ENCODE measurements at places on chromosomes 12 and 14.

DNA sequence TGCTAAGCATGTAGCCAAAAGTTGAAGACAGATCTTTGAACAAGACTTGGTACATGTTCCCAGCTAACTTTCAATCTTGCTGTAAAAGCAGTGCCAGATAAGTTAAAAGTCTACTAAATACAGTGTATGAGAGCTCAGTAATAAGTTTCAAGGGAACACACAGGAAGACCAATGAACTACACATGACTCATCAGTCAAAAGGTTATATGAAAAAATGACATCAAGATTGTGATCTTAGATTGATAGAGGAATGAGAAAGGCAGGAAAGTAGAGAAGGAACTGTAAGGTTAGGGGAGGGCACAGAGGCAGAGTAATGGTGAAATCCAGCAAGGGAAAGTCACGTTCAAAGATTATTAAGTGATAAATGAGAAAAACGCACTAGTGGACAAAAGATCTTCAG lies 249.9 kb upstream of the FLRT2 start:
- no peak for DNase-seq

DNA sequence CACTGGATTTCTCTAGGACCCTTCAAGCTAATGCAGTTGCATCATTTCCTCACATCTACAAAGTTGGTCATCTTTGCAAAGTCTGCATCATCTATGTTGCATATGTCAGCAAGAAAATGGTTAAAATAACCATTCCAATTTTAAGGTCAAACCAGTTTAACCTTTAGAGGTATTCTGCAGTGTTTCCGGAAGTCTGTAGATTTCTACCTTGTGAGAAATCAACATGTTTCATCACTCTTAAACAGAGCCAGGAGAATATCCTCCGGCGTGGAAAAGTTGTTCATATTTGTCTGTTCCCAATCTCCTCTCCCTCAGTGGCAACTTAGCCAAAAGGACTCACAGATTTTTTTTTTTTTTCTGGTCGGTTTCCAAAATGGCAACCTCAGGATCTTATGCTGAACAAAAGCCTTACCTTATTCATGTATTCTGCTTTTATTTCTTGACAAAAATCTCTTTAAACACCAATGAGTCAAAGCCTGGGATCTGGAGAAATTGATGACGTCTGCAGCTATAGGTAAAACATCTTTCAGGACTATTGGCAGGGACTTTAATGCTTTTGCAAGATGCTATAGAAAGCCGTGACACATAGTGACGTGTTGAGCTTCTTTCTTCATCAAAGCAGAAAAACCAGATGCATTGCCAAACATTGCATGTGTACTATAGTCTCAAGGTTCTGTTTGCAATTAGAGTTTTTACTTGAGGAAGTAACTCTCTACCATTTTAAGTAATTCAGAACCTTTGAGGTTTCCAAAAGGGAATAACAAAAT lies 16.0 kb upstream of the CDK17 start:
- peak; percentile 60 for DNase-seq

- no peak for DNase-seq
Observed at GRCh38 chr14:73973497-73973896, 23.4 kb downstream of the COQ6 start.

- DNase-seq: no peak
Observed at GRCh38 chr12:9040484-9041186, 51.3 kb downstream of the KLRG1 start.

GRCh38 chr14:60090864-60091519 lies 731 bp upstream of the PCNX4 start:
- DNase-seq: no peak

- no peak for DNase-seq
Observed at GRCh38 chr14:70350078-70350477, 9.4 kb downstream of the COX16 start.

GRCh38 chr12:70007687-70008086 lies 182.7 kb downstream of the MYRFL start:
- no peak for DNase-seq

- DNase-seq: no peak
Observed at GRCh38 chr12:75917083-75917482, 114.5 kb downstream of the PHLDA1 start.

- no peak for DNase-seq
Observed at GRCh38 chr12:53044896-53045695, 4.8 kb upstream of the TNS2 start.

- DNase-seq: no peak
Observed at GRCh38 chr14:66483322-66483721, 2.8 kb upstream of the CCDC196 start.

DNA sequence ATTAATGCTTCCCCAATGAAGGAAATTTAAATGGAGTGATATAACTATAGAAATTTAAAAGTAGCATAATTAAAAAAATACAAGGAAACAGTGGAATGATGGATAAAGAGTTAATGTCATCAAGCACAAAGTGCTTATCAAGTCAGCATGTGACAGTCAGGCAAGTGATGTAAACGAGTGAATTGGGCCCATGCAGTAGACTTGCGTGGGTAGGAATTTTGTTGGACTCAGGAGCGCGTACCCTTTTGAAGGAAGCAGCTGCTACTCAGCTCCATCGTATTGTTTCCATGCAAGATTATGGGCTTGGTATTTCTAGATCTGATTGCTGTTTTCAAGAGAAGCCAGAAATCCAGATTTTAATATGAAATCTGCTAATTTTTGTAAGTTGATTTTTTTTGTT lies 4.4 kb upstream of the DYRK4 start:
- no peak for DNase-seq

DNA sequence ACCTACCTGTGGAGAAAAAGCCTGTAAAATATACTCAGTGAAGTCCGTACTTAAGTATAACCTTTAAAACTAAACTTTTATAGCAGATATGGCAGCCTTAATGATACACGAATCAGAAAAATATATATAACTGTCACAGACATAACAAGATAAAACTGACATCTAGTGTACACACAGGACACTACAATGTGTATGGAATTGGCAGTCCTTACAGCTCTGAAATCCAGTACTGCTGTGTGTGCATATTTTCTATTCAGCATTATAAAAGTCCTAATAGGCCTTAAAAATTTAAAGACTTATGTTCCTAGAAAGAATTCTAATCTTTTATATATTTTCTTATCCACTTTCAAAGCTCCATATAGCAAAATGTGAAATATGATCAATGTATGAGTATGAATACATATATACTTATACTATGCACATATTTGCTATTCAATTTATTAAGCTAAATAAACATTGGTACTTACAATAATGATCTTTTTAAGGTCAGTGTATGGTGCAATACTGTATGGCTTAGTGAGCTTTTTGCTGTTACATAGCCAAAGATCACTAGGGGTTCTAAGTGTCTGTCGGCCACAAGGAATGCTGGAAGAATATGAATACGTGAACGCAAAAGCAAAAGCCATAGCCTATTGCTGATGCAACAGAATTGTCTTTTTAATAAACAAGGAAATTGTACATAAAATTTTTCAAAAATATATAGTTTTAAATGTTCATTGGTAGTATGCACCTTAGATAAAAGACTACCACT lies 69.2 kb downstream of the C2CD5 start:
- DNase-seq: no peak

- no peak for DNase-seq
Observed at GRCh38 chr14:74418031-74418430, 8.0 kb downstream of the SYNDIG1L start.

DNA sequence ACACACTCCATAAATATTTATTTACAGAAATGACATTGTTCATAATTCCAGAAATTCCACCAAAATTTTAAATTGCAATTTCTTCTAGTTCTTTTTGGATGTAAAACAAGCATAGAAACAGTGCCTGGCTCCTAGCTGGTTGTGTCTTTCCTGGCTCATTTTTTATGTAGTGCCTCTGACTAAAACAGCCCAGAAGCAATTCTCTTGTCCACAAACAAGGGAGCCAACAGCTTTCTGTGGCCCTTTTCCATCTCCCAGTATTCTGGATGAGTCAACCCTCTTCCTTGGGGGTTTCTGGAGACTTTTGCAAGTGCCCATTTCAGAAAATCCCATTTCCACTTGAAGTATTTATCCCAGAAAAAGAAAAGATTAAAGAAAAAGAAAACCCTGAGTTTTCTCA lies 141.4 kb downstream of the PHLDA1 start:
- DNase-seq: no peak

DNA sequence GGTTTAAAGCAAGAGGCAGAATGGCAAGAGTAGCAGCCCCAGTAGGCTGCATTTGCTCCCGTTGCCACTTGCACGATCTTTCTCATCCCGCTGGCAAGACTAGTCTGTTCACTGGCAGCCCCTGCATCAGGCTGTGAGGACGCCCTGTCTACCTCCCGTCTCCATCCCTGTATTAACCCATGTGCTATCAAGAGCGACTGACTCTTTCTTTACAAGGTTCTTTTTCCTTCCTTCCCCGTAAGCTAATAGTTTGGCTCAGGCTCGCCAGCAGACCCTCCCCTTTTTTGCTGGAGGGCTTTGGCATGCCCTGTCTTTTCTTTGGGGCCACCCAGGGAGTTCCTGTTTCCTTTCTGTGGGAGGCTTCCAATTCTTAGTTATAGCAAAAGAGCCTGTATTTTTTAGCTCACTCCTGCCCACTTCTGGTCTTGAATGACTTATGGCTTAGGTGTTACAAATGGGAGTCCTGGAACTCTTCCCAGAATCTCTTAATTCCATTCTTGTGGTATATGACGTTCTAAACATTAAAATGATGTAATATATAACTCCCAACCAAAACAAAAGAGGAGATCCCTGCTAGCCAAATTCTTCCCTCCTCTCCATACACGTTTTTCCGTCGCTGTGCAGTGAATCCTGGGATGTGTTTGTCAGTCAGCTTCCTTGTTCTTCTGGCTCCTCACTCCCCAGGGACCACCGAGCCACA lies 149.0 kb downstream of the PRKCH start:
- peak; percentile 94 for DNase-seq

DNA sequence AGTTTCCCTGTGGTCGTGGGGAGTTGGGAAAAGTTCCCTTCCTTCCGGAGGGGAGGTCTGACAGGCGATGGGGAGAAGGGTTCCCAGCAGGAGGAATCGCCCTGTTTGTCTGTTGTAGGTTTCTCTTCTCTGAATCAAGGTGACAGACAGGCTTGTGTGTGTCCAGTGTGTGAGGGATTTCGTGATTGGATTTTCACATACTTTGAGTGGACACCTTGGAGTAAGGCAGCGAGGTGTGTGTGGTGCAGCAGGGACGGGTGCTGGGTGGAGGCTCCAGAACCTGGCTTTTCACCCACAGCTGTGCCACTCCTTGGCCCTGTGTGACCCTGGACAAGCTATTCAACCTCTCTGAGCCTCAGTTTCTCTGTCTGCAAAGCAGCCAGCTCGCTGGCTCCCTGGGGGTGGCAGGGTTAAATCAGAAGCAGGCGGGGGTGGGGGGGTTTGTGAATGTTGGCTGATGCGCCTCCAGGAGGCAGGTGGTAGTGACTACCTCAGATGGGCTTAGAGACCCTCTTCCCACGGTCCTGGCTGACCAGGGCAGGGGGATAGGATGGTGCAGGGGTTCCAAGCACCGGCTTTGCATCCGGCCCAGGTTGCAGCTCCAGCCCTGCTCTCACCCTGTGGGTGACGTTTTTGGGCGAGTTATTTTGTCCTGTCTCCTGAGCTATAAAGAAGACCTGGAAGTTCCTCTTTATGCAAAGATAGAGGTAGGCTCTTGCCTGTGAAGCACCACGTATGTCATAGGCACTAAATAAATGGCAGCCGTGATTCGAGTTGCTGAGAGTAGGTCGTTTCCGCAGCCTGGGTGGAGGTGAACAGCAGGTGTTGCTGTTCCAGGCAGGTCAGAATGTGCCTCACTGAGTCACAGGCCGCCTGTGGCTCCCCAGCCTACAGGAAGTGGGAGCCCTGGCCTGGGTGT lies 679 bp downstream of the BDKRB2 start:
- no peak for DNase-seq

- no peak for DNase-seq
Observed at GRCh38 chr12:57549909-57550640, at the start of gene KIF5A. Gene KIF5A, plus strand, starts transcription at chr12:57550044. Its CDS starts 228 bp downstream, at chr12:57550272.

DNA sequence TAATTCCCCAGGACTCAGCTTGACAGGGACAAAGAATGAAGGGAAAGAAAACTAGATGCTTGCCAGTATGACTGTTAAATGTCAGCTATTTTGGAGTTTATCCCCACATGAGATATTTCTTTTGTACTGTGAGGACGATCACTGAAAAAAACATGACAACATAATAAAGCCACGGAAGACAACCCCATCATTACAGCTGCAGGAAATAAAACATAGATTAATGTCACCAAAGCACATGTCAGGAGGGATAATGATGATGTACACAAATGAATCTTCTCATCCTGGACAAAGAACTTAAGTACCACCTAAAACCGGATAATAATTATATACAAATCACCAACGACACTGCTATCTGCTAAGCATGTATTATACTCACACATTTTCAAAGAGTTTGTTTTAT lies 84.6 kb upstream of the GRIP1 start:
- DNase-seq: no peak

- DNase-seq: no peak
Observed at GRCh38 chr12:24460099-24460498, 488.8 kb downstream of the BCAT1 start.

- DNase-seq: no peak
Observed at GRCh38 chr14:99459481-99460100, 21.1 kb downstream of the SETD3 start.

DNA sequence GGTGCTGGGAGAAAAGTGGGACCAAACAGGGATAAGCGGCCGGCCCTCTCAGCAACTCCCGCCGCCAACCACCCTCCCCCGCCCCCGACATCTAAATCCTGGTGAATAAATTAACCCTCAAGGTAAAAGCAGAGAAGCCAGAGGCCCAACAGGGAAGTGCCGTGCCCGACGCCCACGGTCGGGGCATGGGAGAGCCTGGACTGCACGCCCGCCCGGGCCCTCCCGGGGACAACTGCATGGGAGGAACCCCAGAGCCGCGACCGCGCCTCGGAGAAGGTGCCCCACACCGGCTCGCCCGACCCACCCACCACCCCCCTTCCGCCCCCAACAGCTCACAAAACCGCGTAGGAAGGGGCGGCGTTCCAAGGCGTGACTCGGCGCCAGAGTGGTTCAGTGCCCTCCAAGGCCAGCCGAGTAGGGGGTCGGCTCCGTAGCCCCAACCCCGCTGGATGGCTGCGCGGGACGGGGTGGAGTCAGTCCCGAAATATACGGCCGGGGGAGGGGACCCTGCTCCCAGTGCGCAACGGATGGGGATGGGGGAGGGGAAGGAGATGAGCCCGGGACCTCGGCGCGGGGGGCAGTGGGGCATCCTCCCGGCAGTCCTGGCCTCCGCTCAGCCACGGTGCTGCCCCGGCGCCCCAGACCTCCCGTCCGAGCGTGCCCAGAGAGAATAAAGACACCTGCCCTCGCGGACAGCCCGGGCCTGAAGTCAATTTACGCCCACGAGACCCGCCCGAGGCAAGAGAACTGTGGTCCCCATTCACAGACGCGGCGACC lies 732 bp downstream of the SLC25A29 start:
- no peak for DNase-seq

DNA sequence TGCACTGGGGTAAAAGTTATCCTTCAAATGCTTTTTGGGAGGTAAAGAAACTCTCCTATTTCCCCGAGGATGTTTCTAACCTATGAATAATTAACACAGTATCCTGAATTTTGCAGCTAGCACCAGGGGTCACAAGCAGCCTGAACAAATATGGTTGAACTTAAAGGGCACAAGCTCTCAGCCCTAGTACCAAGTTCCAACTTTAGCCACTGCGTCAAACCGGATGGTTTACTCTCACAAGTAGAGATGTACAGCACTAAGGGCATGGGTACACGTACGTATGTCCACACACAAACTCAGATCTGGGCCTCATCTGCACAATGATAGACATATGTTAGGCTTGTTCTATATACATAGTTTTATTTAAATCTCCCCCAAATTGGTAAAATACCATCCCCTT lies 4.7 kb downstream of the CCDC88C start:
- no peak for DNase-seq

GRCh38 chr12:53045696-53046045 lies 4.2 kb upstream of the TNS2 start:
- DNase-seq: no peak

GRCh38 chr12:42266579-42267230 lies 28.7 kb upstream of the YAF2 start:
- DNase-seq: no peak
